ENCODE measurements at places on chromosomes 5 and 9.

DNA sequence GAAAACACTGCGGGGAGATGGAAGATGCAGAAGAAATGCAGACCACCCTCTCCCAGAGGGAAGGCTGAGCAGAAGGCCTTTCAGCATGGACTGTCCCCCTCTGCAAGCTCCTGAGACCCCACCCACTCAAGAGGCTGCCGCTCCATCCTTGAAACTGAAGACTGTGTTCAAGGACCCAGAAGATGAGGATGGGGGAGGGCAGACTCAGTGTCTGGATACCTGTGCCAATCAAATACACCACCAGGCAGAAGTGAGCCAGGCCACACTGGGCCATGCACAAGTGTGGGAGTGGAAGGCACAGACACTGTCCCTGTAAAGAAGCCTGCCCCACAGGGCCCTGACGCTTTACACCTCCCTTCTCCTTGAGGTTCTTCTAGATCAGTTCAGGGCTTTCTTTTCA, 40.0 kb upstream of the IPPK start:
- DNase-seq, result no peak

DNA sequence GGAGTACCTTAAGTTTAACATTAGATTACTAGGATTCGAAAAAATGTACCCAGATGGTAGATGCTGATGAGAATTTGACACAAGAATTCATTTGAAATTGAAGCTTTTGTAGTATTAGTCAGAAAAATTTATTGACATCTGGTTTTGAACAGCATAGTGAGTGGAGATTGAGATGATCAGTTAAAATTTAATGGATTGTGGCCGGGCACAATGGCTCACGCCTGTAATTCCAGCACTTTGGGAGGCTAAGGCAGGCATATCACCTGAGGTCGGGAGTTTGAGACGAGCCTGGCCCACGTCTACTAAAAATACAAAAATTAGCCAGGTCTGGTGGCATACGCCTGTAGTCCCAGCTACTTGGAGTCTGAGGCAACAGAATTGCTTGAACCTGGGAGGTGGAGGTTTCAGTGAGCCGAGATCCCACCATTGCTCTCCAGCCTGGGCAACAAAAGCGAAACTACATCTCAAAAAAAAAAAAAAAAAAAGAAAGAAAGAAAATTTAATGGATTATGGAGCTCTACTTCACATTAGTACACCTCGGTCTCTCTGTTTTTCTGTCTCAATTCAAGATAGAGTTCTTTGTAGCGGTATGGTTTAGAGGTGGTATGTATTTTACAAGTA, 21.0 kb downstream of the NDFIP1 start:
- no peak for DNase-seq

DNA sequence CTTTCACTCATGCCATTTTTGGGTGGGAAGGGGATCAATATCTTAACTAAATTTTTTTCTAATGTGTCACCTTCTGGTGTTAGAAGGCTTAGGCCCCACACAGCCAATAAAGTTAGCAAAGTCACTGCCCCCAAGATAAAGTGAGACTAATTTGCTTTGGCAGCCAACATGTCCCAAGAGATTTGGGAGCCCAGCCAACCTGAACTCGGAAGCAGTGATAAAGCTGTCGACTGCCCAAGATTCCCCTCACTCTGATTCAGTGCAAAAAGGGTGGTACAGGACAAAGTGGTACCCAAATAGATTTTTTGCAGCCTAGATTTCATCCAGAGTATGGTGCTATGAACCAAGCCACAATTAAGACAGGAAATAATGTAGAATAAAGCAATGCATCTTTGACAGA, 572.5 kb upstream of the ARRDC3 start:
- no peak for DNase-seq

GRCh38 chr5:34695275-34696027, 39.3 kb downstream of the RAI14 start:
- no peak for DNase-seq

Measured in T-helper 2 cell (primary cell).